ENCODE measurements at places on chromosomes 7 and 10. TPM values are rescaled to one million over a fixed set of nuclear protein-coding genes. Genes with fewer than 3 reads are reported as not detected.

DNA sequence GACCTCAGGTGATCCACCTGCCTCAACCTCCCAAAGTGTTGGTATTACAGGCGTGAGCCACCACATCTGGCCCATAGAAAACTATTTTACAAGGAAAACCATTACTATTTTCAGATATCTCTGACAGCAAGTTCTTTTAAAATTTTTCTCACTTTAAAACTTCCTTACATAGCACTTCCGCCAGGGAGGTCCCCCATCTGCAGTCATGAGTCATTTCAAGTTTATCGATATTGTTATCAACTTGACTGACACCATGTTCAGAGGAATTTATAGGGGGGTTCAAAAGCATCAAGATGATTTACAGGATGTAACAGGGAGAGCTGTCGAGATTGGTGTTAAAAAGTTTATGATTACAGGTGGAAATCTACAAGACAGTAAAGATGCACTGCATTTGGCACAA is 88.8 kb downstream of the NRBF2 start:
- no peak for DNase-seq

Gene UPF2
- 27.3 TPM for total RNA-seq

Gene PARP12
- 17.7 TPM for total RNA-seq

Gene TSC22D4
- 36.9 TPM for total RNA-seq

DNA sequence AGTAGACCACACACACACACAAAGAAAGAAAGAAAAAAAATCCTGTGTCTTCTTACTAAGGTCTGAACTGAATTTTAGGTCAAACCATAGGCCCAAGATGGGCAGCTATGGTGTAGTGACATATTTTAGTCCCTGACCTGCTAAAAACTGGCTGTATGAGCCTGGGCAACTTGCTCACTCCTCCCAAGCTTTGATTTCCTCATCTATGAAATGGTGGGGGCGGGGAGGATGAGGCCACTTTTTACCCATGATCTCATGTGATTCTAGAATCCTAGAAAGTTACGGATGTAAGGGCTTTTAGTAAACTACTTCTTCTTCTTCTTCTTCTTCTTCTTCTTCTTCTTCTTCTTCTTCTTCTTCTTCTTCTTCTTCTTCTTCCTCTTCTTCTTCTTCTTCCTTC is 6.1 kb upstream of the CCL24 start:
- no peak for DNase-seq

- no peak for DNase-seq
Observed at GRCh38 chr10:24152270-24152669, 56.7 kb upstream of the KIAA1217 start.

DNA sequence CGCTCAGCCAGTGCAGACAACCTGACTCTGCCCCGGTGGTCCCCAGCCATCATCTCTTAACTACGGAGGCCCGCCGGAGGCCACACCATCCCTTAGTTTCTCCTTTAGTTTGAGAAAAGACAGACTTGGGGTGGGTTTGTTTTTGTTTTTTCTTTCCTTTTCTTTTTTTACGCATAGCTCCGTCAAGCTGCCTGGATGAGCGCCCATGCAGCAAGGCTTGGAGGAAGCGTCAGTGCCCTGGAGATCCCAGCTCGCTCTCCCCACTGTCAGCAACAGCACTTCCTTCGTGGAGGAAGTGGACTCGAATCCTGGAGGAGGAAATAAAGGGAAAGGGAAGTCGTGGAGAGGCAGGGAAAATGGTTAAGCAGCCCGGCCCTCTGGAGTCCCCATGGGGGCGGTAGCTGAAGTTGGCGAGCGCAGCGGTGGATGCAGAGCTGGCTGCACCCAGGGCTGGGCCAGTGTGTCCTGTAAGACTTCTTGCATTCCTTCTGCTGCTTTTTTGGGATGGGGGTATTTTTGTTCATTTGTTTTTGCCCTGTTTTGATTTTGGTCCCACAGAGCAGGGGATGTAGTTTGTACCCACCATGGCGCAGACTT is 35.9 kb upstream of the GJD4 start:
- DNase-seq = no peak

- DNase-seq = no peak
Observed at GRCh38 chr10:75430000-75430763, 1.2 kb upstream of the LRMDA start.

All from HCT116 (cell line).